RPMI8226 (cell line): ENCODE measurements at places on chromosomes 3 and 15.

DNA sequence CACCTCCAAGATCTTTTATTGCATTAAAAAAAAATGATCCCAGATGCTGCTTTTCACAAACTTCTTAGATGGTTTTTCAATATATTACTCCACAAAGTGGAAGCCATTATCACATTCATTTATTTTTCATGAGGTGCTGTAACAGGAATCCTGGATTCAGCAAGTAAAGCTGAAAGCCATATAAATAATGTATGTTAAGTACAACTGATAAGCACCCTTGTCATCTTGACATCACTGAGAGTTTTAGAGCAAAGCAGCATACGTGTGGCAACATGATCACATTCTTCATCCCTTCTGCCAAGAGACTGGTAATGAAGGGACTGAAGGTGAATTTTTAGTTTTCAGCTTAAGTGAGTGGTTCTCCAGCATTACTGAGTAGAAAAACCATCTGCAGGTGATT lies 44.9 kb upstream of the LRRFIP2 start:
- DNase-seq = no peak

GRCh38 chr15:90989040-90989768 lies 5.1 kb downstream of the PRC1 start:
- no peak for DNase-seq

GRCh38 chr15:41490355-41490754 lies 3.3 kb upstream of the ITPKA start:
- no peak for DNase-seq

DNA sequence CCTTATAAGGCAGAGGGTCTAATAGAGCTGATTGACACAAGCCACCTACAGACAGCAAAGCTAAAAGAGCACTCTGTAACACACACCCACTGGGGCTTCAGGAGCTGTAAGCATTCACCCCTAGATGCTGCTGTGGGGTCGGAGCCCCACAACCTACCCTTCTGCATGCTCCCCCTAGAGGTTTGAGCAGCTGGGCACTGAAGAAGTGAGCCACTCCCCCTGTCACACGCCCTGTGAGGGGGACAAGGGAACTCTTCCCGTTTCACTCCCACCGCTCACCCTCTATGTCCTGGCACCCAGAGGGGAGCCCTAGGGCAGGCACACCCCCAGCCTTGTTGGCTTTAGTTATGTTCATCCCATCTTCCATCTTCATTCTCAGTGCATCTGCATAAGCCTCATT lies 9.4 kb upstream of the CSTA start:
- DNase-seq = no peak

GRCh38 chr3:23199649-23200048 lies 3.5 kb upstream of the UBE2E2 start:
- DNase-seq = no peak

GRCh38 chr3:53516339-53516738 lies 21.9 kb downstream of the CACNA1D start:
- DNase-seq = peak; percentile 17
